ENCODE measurements at places on chromosomes 2 and 18.

GRCh38 chr2:44801289-44801840, 140.1 kb upstream of the SIX3 start:
- DNase-seq: no peak

DNA sequence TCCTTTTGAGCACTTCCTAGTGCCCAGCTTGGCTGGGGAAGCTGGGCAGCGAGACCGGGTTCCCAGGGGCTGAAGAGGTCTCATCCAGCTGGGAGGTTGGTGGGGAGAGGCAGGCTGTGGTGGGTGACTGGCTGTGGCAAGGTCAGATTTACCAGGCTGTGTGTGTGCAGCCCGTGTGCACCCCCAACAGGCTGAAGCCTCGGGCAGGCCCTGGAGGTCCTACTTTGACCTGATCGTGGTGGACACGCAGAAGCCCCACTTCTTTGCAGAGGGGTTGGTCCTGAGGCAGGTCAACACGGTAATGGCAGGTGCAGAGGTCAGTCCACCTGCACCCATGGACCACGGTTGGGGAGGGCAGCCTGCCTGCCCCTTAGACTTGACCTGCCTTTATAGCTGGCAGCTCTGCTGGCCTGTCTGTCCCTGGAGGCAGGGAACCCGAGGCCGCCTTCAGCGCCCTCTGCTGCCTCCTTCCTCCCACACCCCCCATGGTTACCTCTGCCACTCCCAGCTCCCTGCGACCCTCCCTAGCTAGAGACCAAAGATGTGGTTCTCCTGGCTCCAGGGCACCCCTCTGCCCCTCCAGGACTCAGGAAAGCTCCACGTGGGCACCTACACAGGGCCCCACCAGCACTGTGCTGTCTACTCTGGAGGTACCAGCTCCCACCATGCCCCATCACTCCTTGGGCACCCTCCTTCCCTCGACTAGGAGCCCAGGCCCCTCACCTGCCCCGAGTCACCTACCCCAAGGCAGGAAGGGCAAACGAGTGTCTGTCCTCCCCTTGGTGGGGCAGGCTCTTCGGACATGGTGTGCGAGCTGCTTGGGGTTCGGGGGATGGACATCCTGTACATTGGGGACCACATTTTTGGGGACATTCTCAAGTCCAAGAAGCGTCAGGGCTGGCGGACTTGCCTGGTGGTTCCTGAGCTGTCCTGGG, 4.0 kb downstream of the NT5DC4 start:
- no peak for DNase-seq

- DNase-seq: no peak
These were observed 85.9 kb downstream of the FEZ2 start for GRCh38 chr2:36511858-36512603.

GRCh38 chr2:6309415-6310255, 556.1 kb downstream of the CMPK2 start:
- no peak for DNase-seq

DNA sequence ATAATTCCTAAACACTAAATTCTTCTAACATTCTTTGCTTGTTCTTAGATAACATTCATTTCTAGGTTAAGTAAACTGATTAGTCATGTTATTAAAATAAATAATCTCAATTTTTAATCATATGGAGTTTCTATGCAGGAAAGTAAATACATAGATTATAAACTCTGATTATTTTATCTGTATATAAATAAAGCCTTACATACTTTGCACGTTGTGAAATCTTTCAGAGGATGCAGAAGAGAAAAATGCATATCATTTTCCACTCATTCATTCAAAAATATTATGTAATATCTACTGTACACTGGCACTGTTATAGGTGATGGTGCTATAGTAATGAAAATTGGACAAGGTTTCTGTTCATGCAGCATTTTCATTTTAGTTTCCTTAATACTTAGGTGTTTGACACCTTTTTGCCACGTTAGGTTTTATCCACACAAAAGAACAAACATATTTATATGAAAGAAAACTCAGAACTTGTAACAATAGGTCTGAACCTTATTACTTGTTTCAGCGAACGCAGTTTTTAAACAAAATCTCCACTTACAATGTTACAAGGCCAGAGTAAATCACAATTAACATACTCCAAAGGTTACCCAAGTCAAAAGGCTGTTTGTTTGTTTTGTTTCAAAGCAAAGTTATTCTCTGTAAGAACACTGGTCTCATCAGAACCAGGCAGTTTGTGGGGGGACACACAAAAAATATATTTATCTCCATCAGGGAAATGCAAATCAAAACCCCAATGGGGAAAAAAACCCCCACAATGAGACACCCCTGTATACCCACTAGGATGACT, 27.4 kb downstream of the ADAM17 start:
- DNase-seq: no peak

GRCh38 chr2:208548700-208549099, 142.1 kb downstream of the PTH2R start:
- DNase-seq: no peak

GRCh38 chr18:54877076-54877475, 48.8 kb downstream of the RAB27B start:
- DNase-seq: no peak

GRCh38 chr2:109339519-109339966, 210.5 kb downstream of the SH3RF3 start:
- no peak for DNase-seq

- no peak for DNase-seq
These were observed 4.3 kb downstream of the ATP6V1B1 start for GRCh38 chr2:70939839-70940580.

DNA sequence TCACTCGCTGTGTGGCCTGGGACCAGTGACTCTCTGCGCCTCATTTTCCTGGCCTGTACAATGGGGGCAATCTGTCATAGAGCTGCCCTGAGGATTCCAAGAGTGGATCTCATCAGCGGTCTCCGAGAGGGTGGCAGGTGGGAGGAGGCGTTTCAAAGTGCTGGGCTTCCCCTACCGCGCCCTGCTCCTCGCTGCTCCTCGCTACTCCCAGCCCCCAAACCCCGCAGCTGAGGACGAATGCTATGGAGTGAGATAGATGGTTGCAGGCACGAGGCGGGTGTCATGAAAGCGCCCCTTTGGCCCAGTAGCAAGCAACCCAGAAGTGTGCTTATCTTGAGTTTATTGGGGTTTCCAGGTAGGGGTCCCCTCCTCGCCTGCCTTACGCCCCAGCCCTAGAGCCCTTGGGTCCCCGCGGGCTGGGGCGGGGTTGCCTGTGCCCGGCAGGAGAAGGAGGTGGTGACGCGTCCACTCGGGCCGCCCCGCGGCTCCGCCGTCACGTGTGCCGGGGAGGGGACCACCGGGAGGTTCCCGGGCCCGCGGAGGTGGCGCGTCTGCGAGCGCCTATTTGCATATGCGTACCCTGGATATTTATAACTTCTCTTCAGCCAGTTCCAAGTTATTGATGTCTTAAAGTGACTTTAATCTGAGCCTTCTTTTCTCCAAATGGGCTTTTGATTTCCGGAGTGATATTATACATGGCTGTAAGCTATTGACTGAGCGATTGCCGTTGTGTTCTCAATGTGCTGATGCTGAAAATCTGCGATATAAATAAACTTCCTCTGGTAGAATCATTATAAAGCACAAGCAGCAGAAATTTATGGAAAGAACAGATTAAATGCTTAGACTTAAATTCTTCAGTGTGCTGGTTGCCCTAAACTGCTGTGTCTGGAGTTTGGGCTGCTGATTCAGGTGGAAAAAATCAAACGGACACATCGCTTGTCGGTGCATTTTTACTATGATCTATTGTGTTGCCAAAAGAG, 263.7 kb downstream of the ATAD2B start:
- DNase-seq: no peak

DNA sequence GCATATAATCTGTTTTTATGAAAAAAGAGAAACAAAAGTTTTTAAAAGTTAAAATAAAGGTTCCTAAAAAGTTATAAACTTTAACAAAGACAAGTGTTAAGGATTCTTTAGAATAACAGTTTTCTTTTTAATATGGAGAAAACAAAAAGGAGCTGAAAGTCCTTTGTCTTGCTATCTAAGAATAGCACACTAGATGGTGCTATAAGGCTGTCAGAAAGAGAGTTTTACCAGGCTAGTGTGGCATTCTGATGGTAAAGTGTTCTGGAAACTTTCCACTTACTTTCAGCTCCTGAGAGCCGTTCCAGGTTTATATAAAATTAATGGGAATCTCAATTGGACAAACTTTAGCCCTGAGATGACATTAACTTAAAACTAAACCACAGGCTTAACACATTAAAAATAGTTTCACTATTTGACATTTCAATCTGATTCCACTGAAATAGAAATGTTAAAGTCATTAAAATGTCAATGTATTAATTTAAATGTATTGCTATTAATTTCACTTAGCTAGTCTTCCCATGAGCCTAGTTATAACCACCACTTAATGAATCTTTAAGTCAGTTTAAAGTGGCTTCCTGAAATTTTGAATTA, 3.7 kb downstream of the FBXO48 start:
- peak; percentile 29 for DNase-seq

- no peak for DNase-seq
These were observed 155.1 kb upstream of the CELF4 start for GRCh38 chr18:37720663-37721062.

DNA sequence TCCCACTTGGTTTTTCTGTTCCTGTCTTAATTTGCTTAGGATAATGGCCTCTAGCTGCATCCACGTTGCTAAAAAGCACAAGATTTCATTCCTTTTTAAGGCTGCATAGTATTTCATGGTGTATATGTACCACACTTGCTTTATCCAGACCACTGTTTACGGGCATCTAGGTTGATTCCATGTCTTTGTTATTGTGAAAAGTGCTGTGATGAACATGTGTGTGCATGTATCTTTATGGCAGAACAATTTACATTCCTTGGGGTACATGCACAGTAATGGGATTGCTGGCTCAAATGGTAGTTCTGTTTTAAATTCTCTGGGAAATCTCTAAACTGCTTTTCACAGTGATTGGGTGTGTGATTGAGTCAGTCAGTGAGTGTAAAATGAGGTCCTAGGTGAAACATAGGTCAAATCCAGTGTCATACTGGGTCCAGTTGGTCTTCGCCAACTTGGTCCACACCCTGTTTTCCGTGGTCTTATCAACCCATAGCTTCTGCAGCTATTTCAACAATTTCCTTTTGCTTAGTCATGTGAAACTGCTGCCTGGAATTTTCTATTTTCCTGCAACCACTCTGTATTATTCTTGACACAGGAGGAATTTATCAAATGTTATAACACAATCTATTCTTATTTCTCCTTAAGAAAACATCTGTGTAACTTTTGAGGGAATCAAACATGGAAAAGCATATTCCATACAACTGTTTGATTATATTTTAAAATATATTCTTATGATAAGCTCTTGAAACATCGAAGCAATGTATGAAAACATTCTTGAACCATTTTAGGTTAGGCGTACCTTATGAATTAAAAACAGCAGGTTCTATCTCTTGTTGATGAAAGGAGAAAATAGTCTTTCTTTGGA, 82.9 kb downstream of the ADCYAP1 start:
- no peak for DNase-seq

- DNase-seq: no peak
These were observed 81.1 kb upstream of the SLC39A10 start for GRCh38 chr2:195575879-195576401.

DNA sequence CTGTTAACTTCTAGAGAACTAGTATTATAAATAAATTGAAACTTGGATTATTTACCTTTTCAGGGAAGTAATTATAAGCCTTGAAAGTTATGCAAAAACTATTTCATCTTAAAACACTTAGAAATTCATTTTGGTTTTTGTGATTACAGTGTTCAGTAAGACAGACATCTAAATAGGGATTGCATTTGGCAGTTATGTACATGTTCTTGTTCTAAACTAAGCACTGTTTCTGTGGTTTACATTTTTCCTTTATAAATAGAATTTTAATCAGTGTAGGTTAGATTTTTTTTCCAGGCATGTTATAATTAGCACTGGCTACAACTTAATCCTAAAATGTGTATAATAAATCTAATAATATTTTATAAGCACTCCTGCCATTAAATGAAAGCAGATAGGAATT, 35.0 kb downstream of the LCLAT1 start:
- no peak for DNase-seq

DNA sequence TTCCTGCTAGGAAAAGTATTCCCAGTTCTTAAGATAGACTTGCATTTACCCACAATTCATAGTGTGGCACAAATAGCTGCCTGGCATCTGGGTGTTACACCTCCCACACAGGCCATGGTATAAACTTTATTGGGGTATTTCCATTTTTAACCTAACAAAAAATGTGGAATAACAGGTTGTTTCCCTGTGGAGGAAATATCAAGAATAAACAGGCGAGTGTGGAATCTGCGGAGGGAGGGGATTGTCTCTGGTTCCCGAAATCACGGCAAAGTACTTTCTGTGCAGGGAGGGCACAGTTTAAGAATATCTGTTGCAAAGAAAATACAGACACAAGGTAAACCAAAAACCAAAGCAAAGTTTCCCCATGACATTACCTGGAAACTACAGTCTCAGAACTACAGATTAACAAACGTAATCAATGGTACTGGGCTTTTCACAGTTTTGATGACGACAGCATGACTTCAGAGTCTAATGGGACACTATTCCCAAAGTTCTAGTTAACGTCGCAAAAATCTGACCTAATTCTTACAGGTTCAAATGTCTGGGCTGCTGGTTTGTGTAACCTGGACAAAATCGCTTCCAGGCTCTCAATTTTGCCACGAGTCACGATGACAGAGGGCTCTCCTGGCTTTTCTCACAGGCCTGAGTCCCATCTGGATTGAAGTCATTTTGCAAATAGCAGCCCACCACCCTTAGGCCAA, 1.4 kb downstream of the STARD7 start:
- DNase-seq: no peak

DNA sequence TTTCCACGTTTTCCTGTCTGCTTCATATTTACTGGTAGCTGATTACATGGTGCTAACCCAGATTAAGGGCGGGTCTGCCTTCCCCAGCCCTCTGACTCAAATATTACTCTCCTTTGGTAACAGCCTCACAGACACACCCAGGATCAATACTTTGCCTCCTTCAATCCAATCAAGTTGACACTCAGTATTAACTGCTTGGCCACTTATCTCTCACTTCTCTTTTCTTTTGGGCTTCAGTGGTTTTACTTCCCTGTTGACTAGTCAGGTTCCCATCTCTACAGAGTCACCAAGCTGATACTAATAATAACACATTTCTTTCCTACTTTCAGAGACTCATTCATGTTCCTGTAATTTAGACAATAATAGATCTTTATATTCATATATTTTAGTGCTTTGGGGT, 302.2 kb upstream of the MAP2 start:
- no peak for DNase-seq

DNA sequence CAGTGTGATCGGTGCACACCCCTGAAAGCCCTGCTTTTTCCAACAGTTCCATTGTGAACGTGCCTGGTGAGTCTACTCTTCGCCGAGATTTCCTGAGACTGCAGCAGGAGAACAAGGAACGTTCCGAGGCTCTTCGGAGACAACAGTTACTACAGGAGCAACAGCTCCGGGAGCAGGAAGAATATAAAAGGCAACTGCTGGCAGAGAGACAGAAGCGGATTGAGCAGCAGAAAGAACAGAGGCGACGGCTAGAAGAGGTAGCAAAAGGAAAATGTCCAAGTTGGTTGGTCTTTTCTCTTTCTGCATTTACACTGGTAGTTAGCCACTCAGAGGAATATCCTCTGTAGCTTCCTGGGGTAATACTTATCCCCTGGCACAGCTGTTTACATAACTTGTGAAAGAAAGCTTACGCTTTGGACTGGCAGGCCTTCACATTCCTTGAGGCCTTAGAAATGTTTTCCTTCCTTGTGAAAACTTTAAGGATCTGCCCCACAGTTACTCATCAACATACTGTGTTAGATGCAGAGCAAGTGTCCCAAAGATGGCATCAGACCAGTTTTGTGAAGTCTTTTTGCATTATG, 146.6 kb downstream of the MAP4K4 start:
- DNase-seq: no peak

Data from NCI-H774 (cell line).